Activated T-cell treated with anti-CD3 and anti-CD28 coated beads, Interleukin-2, amount 50 U/mL, for 72 hours (primary cell): ENCODE measurements at places on chromosomes 12 and 14. TPM values are rescaled to one million over a fixed set of nuclear protein-coding genes. Genes with fewer than 3 reads are reported as not detected.

Gene NFE2
- total RNA-seq = not detected

Gene RTL1
- total RNA-seq = not detected

Gene WNT5B
- total RNA-seq = 0.51 TPM

Gene KLHDC1
- total RNA-seq = 5.5 TPM

Gene PRKAB1
- 63.7 TPM for total RNA-seq

Gene SARNP
- total RNA-seq = 127 TPM

Gene MTRFR
- total RNA-seq = 36.6 TPM

DNA sequence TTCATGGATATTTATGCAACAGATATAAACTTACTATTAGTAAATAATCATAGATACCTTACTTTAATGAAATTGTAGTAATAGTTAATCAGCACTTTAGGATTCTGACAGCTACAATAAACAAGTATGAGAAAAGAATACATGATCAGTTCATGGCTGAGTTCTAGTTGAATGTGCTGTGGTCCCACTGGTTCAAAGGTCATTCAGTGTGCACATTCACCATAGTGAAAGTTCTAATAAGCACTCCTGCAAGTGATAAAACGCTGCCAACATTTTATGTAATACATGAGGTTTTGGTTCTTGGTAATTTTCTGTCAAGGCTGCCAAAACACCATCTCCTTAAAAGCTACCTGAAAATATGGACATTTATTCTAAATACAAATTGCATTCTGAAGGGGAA, 92.6 kb downstream of the NUMB start:
- DNase-seq = no peak

- DNase-seq = no peak
These were observed 125.5 kb downstream of the DAAM1 start for GRCh38 chr14:59313658-59314608.

DNA sequence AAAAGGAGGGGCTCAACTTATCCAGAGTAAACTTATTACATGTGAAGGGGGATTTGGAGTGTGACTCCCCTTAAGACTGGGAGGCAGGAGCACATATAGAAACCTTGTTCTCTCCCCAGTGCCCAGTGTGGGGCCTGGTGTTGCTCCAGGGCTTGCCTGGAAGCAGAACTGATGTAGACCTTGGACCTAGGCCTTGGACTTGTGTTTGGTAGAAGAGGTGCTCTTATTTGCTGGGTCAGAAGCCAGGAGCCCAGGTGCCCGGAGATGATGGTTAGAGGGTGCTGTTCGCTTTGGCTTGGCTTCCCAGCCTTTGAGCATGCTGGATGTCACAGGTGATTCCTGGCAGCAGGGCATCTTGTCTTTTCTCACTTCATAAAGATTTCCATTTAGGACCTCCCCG, 110.4 kb downstream of the SMOC1 start:
- DNase-seq = no peak

DNA sequence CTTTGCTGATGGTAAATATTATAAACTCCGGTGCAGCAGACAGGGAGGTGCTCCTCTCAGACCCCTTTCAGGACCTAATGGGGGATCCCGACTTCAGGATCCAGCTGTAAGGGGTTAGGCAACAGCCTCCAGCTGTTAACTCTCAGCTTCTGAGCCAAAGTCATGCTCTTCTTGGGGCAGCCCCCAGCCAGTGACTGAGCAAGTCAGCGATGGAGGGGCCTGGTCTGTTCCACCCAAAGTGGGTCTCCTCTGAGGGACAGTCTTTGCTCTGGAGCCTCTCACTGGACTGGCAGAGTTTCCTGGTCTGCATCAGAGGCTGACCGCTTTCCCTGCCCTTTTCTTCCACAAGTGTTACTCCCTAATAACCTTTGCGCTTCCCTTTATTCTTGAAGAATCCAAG, 184.2 kb upstream of the DIO3 start:
- DNase-seq = no peak

DNA sequence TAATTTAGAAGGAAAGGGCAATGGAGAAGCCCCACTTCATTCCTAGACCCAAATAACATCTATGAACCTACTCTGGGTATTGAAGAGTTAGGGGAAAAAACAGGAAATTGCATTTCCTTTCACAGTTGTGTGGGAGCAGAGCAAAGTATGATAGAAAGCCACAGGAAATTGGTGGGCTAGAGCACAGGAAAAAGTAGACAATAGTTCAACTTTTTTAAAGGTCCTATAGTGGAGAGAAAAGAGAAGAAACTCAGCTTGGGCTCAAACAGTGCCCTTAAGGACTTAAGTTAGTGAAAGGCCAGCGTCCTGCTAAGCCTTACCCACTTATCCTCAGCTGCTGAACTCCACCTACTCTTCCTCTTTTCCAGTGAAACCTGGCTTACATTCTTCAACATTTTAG, 258.1 kb downstream of the DPY19L2 start:
- no peak for DNase-seq

GRCh38 chr12:53735-54730, 12.5 kb upstream of the IQSEC3 start:
- no peak for DNase-seq

GRCh38 chr14:51774209-51774608, 86.2 kb upstream of the GNG2 start:
- no peak for DNase-seq

DNA sequence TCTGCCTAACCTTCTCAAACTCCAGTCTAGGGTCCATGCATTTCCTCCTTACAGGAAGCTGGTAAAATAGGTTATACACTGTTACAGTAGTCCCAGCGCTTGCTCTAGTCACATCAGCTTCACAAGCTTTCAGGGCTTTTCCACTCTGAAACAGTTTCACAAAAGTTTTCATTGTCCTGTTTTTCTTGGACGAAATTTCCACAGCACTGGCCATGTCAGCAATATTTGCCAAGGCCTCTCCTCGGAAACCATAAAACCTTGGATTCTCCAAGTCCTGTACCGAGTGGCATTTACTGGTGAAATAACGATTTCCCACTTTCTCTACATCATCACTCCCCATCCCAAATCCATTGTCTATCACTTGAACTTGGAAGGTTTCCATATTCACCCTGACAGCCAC, 2.1 kb downstream of the MLH3 start:
- no peak for DNase-seq

DNA sequence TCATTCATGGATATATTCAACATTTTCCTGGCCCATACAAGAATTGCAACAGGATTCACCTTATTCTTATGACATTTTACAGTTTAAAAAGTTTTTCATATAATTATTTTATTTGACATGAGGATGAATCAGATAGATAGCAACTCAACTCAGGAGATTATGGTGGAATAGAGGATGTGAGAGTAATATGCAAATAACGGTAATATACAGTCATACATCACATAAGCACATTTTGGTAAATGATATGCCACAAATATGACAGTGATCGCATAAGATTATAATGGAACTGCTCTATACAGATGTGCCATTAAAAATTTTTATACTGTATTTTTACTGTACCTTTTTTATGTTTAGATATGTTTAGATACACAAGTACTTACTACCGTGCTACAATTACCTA, 24.1 kb upstream of the CRADD start:
- DNase-seq = no peak

- no peak for DNase-seq
These were observed 122.6 kb downstream of the CALM1 start for GRCh38 chr14:90519262-90519920.

DNA sequence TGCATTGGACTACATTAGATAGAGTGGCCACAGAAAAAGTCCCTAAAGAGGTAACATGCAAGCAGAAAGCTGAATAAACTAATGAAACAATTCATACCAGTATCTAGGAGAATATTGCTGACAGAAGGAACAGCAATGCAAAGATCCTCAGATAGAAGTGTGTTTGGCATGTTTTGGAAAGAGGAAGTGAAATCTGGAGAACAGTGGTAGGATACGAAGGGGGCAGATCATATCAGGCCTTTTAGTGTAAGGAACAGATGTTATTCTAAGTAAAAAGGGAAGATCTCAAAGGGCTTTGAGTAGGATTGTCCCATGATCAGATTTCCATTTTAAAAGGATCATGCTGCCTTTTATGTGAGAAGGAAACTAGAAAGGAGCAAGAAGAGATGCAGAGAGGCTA, 342.9 kb downstream of the PAWR start:
- DNase-seq = no peak

DNA sequence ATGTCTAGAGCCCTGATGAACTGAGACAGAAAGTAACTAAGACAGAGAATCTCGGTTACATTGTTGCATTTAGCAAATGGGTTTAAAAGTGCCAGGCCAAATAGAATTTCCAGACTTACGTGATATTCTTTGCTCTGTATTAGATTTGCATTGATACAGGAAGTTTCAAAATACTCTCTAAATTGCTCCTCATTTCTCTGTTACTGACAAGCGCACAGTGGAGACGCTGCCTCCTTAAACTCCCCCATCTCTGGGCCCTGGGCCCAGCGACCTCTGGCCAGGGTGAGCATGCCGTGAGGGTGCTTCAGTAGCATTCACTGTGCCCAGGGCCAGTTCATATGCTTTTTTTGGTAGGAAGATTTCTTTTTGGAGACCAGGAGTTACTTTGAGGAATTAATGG, 22.9 kb upstream of the EVL start:
- no peak for DNase-seq

- no peak for DNase-seq
These were observed 332.6 kb downstream of the AEBP2 start for GRCh38 chr12:19771858-19772257.

DNA sequence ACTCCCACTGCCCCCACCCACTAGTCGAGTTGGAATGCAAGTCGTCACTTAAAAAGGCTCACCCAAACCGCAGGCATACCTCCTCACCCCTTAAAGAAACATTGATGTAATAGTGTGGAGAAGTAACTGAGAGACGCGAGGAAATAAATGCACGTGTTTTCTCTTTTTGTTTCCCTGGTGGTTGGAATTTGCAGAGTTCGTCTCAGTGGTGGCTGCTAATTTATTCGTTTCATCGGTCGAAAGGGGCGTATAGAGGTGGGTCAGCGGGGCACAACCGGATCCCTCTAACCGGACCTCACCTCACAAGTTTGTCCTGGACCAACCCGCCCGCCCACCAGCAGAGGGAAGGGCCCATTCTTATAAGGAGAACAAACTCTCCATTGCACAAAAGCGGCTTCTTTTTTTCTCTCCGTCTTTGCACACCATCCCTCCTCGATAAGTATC, 5.0 kb upstream of the NPAS3 start:
- no peak for DNase-seq

GRCh38 chr12:105933671-105934665, 204.8 kb downstream of the NUAK1 start:
- DNase-seq = no peak

DNA sequence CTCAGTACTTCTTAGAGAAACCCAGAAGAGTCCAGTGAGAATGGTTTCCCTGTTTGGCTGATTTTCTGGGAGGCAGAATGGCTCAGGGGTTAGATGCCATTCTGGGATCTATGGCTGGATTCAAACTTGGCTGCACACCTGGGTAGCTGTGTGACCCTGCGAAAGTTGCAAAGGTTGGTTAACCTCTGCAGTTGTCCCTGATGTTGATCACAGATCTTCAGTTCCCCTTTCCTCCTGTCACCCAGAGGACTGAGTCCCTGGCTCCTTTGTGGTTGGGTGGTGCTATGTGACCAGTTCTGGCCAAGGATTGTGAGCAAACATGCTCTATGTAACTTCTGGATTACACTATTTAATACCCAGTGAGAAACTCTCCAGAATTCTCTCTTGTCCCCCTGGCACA, 418.0 kb downstream of the RGS6 start:
- DNase-seq = no peak

- no peak for DNase-seq
These were observed 365.4 kb upstream of the ATP2B1 start for GRCh38 chr12:90074086-90074485.

DNA sequence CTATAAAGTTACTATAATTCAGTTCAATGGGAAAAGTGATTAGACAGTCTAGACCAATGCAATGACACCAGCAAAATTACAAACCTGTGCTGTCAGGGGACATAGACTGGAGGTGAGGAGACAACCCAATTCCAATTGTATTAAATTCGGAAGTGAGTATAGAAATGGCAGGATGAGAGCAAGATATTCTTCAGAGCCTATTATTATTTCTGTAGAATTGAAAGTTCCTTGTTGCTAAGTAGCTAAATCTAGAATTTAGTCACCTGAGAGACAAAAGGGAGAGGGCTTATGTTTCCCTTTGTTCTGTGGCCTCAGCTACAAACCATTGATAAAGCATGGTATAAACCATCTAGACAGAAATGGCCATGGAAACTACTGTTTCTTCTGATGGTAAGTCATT, at the start of gene ADAM21:
Gene ADAM21 (plus strand): TSS at position 301 of the 400 bp plus-strand sequence. CDS start 5,326 bp downstream, outside the sequence.
- DNase-seq = no peak

- no peak for DNase-seq
These were observed 397.6 kb downstream of the NUAK1 start for GRCh38 chr12:105740970-105741725.

DNA sequence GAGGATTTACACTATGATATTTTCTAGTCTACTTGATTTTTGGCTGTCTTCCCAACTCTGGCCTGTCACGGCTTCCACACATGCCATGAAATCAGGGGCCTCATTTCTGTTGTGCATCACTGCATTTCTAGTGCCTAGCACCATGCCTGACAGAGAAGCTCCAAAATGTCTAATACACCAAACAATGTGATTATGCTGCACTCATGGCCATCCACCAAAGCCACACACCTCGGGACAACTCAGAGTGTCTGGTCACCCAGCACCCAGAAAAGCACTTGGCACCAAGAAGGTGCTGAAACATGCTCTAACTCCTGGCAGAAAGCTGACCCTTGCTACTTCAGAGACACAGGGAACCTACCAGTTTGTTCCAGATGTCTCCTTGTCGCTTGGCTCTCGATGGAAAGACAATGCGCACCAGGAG, 11.3 kb downstream of the GCN1 start:
- no peak for DNase-seq

GRCh38 chr12:59429766-59430165, 166.1 kb upstream of the SLC16A7 start:
- DNase-seq = no peak

DNA sequence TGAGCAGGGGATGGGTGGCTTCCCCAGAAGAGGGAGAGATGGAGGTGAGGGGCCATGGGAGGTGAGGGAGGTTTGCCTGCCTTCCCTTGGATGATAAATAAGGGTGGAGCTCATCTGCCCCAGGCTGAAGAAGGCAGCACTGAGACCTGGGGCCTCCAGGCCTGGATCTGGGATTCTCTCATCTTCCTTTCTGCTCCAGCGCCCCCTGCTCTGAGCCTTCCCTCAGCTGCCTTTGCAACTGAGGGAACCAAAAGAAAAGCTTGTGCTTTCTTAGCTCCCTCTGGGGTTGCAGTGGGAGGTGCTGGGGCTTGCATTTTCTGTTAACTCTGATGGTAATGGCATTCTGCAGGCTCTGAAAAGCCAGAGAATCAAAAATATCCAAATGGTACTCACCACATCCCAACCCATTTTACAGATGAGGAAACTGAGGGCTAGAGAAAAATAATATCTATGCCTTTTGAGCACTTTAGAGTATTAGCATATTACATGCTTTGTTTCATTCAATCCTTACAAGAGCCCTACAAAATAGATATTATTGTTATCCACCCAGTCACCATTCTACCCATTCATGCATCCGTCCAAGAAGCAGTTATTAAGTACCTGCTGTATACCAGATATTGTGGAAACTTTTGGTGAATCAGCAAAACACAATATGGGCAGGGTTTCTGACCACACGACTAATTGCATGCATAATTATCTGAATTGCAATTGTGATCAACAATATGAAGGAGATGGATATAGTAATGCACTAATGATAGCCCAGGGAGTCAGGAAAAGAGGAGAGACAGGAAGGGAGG, 102.2 kb downstream of the WSCD2 start:
- DNase-seq = no peak
